Glomerular endothelial cell (primary cell): ENCODE measurements at places on chromosomes 4 and X. TPM values are rescaled to one million over a fixed set of nuclear protein-coding genes. Genes with fewer than 3 reads are reported as not detected.

- DNase-seq: no peak
These were observed 155.6 kb upstream of the PACRGL start for GRCh38 chr4:20544645-20545044.

DNA sequence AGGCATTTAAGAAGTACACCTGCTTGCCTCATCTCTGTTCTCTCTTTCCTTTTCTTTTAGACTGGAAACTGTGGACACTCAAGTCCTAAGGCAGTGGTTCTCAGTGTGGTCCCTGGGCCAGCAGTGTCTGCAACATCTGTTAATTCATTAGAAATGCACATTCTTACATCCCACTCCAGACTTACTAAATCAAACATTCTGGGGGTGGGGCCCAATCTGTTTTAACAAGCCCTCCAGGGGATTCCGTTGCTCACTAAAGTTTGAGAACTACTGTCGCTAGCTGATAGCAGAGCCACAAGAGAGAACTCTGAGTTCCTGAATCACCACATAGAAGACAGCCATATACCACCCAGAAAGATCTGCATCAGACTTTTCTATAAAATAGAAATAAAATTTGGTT lies 430.6 kb downstream of the BCOR start:
- no peak for DNase-seq

DNA sequence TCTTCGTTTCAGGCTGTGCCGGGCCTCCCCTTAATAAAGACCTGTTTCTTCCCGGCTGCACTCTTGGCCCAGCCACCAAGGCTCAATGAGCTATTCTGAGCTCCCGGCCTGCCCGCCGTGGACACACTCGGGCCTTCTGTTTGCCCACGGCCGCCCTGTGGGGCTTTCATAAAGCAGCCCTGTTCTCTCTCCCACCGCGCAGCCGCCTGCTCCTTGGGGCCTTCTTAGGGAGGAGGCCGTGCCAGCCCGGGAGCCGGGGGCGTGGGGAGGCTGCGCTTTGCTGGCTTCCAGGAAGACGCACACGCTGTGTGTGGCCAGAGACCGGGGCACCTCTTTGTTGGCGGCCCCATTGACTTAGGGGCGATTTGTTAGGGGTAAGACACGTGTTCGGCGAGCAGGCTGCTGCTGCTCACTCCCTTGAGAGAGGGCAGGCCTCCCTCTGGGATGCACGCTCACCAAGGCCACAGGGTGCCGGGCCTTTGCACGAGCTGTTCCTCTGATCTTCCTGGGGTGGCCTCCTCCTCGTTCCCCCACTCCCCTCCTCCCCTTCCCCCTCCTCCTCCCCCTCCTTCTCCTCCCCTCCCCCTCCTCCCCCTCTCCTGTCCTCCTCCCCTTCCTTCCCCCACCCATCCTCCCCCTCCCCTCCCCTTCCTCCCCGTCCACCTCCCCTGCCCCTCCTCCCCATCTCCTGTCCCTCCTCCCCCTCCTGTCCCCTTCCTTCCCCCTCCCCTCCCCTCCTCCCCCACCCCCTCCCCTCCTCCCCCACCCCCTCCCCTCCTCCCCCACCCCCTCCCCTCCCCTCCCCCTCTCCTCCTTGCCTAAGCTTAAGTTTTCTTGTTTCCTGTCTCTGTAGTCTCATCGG lies 11.3 kb downstream of the BLOC1S4 start:
- DNase-seq: no peak

MAGEA2B gene
- not detected in 2 replicates for total RNA-seq

GYPA gene
- not detected in 2 replicates for total RNA-seq
